ENCODE measurements at places on chromosomes 7 and 10. TPM values are rescaled to one million over a fixed set of nuclear protein-coding genes. Genes with fewer than 3 reads are reported as not detected.

CCDC3 gene
- total RNA-seq = 0.81 TPM

PPP1R9A gene
- under 0.01 TPM for total RNA-seq

C10orf105 gene
- not detected for total RNA-seq

SLC26A3 gene
- not detected for total RNA-seq

CPN1 gene
- total RNA-seq = not detected

TSPAN15 gene
- total RNA-seq = 5.5 TPM
